ENCODE measurements at places on chromosomes 1 and 21. TPM values are rescaled to one million over a fixed set of nuclear protein-coding genes. Genes with fewer than 3 reads are reported as not detected.

SLC30A10 gene
- not detected for total RNA-seq

TSSK3 gene
- 6.1 TPM for total RNA-seq

TMPRSS2 gene
- not detected for total RNA-seq

TBX15 gene
- total RNA-seq, result 0.09 TPM

EXO1 gene
- 2.3 TPM for total RNA-seq

KRTAP25-1 gene
- total RNA-seq, result not detected

NCAM2 gene
- not detected for total RNA-seq

LRRC42 gene
- 13.8 TPM for total RNA-seq

SLFNL1 gene
- 0.47 TPM for total RNA-seq

LCE2A gene
- total RNA-seq, result not detected

FCAMR gene
- not detected for total RNA-seq

- no peak for DNase-seq
Measured at GRCh38 chr1:168227620-168228019, 1.8 kb downstream of the SFT2D2 start.

- no peak for DNase-seq
Measured at GRCh38 chr1:11308699-11309224, 35.8 kb downstream of the UBIAD1 start.

- DNase-seq, result no peak
Measured at GRCh38 chr1:221470000-221470698, 271.7 kb downstream of the DUSP10 start.

DNA sequence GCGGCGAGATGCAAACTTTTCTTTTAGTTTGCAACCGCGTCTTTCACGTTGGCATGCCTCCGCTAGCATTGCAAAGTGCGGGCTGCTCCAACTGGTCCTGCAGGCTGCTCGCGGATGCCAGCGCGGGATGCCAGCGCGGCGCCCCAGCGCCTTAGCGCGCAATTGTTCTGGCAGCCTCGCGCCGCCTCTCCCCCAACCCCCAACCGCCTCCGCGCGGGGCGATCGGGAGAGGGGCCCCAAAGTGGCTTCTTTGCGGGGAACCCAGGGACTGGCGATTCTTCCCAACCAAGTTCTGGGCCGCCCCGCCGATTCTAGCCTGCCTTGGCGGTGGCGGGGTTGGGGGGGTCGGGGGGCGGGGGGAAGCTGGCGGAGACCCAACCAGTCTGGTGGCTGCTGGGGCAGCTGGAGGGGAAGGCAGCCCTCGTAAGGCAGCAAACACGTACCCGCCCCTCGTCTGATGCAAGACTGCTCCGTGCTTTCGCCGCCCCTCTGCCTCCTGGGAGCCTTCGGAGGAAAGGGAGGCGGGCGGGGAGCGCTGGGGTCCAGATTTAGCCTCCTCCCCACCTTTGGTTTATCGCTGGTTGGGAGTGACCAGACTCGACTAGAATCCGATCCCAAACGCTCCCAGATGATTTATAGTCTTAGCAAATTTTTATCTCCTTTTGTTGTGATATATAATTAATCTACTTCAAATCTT is 756 bp downstream of the PHGDH start:
- DNase-seq, result peak; percentile 22

DNA sequence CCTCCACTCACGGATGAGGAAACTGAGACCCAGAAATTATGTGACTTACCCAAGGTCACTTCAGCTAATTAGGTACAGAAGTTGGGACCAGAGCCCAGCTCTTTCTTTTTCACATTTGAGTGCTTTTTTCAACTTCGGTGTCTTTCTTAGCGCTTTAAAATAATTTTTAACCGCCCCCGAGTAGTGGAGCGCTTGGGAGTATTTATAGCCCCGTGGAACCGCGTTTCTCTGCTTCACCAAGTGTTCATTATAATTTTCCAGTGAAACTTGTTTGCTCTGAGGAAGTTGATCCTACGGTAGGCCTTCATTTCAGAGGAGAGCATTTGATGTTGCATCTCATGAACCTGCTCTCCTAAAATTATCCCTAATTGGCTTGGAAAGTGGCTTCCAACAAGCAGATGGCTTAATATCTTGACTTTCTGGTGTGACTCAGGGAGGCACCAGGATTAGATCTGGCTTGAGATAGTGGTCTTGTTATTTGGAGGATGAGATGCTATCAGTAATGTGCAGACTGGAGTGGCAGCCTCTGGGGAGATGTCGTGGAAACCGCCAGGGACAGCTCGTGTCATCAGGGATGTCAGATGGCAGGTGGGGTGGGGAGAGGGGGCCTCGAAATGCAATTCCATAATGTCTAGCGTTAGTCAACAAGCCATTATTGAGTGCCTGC is 321.3 kb downstream of the CAMTA1 start:
- no peak for DNase-seq

GRCh38 chr1:222761083-222761482 is 24.1 kb downstream of the FAM177B start:
- no peak for DNase-seq

- DNase-seq, result no peak
Measured at GRCh38 chr1:173870252-173871075, 2.3 kb downstream of the ZBTB37 start.

DNA sequence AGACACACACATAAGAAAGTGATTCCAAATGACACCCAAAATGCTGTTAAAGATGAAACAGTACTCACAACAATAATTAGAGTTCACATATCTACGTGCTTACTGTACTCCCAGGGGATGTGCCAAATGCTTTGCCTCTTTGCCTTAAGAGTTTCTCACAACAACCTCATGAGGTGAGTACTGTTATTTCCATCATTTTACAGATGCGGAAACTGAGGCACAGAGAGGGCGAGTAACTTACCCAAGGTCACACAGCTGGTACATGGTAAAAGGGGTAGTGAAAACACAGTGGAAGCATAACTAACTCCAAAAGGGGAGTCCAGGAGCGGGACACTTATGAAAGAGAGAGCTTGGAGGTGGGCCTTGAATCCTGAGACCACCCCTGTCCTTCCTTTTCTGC is 171.8 kb downstream of the ACTL8 start:
- DNase-seq, result no peak

DNA sequence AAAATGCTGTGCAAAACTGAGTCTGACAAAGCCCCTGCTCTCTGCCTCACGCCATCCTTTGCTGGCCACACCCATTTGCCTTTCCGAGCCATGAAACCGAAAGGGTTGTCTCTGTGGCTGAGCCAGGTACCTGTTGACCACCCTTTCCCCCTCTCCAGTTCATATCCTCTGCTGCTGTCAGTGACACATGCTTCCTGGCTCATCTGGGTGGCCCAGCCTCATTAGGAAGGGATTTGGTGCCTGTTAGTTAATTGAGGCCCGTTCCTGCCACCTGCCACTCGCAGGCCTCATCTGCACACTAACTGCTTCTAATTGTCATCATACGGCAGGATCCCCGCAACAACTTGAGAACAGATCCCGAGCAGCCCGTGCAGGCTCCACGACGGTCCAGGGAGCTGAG is 79.2 kb downstream of the OLIG1 start:
- no peak for DNase-seq

GRCh38 chr21:41648591-41649031 is 118.2 kb downstream of the RIPK4 start:
- DNase-seq, result no peak

DNA sequence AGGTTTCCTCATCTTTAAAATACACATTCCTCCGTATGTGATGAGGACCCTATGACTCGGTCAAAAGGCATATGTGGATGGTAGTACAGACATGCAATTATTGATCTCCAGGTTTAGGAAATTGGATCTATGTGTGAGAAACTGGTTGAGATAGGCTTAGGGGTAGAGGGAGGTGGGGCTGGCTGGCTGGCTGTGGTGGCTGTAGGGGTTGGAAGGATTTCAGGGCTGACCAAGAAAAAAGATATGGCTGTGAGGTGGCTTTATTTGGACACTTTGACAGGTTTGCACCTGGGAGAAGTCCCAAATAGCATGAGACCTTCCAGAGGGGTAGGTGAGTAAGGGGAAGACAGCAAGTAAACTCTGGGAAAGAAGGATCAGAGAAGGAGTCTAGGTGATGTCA is 39.6 kb upstream of the ADAM30 start:
- no peak for DNase-seq

- DNase-seq, result no peak
Measured at GRCh38 chr1:19461220-19461554, 24.2 kb downstream of the CAPZB start.

DNA sequence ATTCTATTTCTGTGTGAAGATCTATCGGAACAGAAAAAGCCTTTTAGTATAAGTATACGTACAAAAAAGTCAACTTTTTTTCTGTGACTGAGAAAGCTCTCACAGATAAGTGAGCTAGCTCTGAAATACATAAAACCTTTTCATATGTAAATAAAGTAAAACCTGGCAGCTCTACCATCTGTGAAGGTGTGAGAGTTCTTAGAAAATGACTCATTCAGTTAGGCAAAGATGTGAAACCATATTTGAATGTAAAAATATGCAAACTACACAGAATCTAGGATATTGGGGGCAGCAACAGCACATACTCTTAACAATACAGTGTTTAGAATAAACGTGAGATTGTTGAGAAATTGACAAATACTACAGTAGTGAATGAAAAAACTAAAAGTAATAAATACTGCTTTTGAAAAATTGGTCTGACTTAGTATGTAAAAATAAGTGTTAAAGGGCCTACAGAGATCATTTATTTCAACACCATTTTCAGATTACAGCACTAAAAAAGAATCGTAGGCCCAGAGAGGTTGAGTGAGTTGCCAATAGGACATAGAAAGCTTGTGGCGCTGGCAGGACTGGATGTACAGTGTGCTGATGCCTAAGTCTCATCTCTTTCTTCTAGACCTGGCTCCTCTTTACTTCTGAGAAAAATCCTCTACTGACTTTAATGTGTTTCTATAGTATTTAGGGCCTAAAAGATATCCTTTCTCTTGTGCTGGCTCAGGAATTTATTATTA is 19.8 kb downstream of the ATP6V1G3 start:
- no peak for DNase-seq

- no peak for DNase-seq
Measured at GRCh38 chr1:100485855-100486258, 52.1 kb upstream of the GPR88 start.

- DNase-seq, result peak; percentile 66
Measured at GRCh38 chr1:1000357-1001056, 610 bp upstream of the HES4 start.

GRCh38 chr1:153659656-153660055 is 1.2 kb downstream of the SNAPIN start:
- DNase-seq, result no peak

DNA sequence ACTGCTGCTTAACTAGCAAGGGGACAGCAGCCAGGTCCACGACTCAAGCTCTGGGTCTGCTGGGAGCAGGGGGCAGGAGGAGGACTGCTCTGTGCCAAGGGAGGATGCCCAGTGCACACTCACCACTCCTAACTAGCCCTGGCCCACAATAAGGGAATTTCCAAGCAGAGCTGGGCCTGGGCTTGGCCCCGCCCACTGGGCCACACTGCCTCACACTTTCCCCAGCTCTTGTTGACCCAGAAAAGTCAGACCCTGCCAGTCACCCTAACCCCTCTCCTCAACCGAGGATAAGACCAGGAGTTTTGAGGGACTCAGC is 18.7 kb downstream of the SLC9A1 start:
- no peak for DNase-seq

GRCh38 chr1:88247666-88248065 is 436.4 kb upstream of the PKN2 start:
- DNase-seq, result no peak

DNA sequence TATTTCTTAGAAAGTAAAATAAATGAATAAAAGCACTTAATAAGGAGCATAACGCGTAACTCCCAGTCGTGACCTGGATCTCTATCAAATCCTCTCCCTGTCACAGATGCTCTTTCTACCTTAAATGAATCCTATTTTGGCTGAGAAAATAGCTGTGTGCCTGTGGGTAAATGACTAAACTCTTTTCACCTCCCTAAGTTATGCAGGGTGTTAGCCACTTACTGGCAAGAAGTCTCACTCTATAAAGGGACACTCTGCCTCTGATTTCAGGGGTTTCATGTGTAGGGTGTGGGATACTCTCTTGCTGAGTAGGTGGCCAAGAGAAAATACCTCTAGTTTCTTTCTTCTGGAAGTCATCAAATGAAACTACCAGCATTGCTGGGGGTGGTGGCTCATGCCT is 24.3 kb upstream of the PPP1R15B start:
- DNase-seq, result no peak

GRCh38 chr1:164759144-164759920 is 200.3 kb downstream of the PBX1 start:
- no peak for DNase-seq

DNA sequence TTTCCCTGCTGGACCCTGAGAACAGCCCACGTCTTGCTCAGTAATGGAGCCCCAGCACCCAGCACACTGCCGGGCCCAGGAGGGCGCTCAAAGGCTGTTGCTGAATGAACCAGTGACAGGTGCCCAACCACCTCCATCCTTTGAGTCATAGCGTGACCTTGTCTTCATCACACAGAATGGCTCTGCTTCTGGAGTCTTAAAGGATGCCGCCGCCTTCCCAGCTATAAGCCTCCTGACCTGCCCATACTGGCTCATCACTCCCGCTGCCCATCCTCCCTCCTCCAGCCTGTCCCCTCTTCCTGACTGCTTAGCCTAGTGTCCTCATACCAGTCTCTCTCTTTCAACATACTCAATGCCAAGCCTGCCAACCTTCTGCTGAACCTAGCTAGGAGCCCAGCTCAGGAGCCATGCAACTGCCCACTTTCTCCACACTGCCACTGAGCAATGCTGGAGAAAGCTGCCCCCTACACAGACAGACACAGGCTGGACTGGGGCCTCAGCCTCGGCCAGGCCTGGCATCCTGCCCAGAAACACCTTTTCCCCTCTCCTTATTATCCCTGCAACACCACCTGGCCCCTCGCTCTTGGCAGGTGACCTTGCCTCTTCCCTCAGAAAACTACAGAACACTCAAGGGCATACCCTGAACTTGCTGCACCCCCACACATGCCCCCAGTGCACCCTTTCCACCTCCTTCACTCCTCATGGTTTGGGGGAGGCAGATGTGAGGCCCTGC is 14.1 kb downstream of the TTC39A start:
- no peak for DNase-seq

DNA sequence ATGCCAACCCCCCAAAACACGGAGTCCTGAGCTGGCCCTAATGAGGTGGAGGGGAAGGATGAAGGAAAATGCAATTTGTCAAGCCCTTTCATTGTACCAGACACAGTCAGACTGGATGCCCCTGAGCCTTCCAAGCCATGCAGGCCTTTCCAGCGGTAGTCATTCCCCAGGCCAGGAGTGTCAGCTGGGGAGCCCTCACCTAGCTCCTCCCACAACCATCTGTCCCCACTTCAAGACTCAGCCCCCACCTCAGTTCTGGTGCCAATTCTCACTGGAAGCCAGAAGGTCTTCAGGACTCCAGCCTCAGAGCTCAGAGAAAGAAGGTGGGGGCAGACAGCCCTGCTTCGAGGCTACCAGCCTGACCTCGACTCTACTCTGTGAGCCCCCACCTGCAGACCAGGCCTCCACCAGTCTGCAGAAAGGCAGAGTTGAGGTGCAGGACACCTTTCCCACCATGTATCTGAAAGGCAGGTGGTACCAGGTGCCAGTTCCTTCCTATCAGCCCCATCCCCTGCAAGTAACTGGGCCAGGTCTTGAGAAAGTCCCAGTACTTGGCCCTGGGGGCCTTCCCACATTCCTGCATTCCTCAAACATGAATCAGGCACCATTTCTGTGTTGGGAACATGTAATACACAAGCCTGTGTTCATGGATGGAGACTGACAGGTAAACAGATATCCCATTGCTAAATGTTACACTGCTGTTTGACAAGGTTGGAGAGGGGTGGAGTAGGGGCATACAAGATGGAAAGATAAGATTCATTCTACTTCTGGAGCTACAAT is 180.6 kb upstream of the EDN2 start:
- DNase-seq, result no peak

- DNase-seq, result no peak
Measured at GRCh38 chr21:45388611-45389296, 16.2 kb upstream of the COL18A1 start.

All from activated B cell treated with CpG ODN at 0.5 μM for 24 hours (primary cell).